CD8-positive, alpha-beta T cell (primary cell): ENCODE measurements at places on chromosomes 11 and 22.

GRCh38 chr22:31241200-31241599, 29.1 kb downstream of the LIMK2 start:
- no peak for DNase-seq

DNA sequence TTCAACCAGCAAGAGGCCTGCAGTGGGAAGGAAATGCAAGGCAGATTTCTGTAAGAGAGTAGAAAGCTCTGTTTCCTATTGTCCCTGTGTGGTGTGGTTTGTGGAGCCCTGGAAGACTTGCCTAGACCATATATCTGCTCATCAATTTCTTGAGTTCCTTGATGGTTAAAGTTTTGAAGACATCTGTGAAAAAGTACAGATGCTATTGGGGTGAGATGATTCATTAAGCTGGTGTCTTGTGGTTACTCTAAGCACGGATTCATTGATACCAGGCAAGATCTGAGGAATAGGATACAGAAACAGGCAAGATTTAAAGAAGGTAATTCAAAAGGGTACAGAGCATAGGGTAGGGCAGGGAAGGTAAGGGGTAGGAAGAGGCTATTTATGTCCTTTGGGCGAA, 275.8 kb upstream of the SESN3 start:
- no peak for DNase-seq

- DNase-seq = no peak
Observed at GRCh38 chr11:7021318-7021717, 1.0 kb downstream of the NLRP14 start.

DNA sequence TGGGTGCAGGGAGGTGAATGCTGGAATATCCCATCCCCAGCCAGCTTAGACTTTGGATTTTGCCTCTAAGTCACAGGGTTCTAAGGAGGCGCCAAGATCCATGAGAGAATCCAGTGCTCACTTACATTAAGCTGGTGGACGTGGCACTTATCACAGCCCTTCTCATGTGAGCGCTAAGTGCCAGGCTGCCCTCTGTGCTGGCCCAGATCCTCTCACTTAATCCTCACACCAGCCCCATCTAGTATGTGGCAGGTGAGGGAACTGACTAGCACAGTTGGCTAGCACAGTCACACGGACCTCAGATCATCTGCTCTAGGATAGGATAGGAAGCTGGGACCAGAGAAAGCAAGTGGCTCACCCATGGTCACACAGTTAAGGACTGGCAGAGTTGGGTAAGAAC, 3.6 kb downstream of the HMOX1 start:
- DNase-seq = no peak

- DNase-seq = no peak
Observed at GRCh38 chr22:43081968-43082367, 7.2 kb downstream of the TTLL1 start.

GRCh38 chr11:75586395-75586794, 24.3 kb downstream of the SERPINH1 start:
- no peak for DNase-seq

- no peak for DNase-seq
Observed at GRCh38 chr11:45658292-45658991, 7.0 kb downstream of the CHST1 start.

- no peak for DNase-seq
Observed at GRCh38 chr11:30260813-30261212, 30.0 kb downstream of the FSHB start.

- DNase-seq = peak; percentile 60
Observed at GRCh38 chr11:86182976-86183584, 61.5 kb upstream of the EED start.

- no peak for DNase-seq
Observed at GRCh38 chr11:78449866-78450265, 32.2 kb upstream of the GAB2 start.

- DNase-seq = no peak
Observed at GRCh38 chr11:61417670-61418069, 12.1 kb downstream of the CPSF7 start.

DNA sequence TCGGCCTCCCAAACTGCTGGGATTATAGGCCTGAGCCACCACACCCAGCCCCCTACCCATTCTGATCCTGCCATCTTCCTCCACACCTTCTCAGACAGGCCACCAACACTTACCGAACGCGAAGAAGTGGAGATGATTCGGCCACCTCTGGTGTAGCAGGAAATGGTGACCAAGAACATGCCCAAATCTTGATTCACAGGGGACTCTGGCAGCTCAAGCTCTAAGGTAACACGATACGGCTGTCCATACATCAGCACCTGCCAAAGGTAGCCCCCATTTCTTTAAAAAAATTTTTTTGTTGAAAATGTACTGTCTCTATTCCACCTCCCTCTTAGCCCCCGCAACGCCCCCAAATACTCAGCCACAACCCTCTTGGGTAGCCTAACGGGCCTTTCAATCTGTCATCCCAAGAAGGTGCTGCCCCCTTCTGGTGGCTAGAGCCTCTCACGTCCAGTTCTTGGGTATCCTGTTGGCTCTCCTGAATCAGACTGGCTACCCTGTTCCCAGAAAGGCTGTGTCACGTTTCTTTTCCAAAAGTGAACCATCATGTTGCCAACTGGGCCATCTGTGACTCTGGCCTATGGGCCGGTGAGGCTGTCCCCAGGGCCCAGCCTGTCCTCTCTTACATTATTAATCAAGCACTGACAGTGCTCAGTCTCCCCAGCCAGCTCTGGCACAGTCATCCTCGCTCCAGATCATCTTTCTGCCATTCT, 5.3 kb upstream of the LRRN4CL start:
- peak; percentile 83 for DNase-seq

DNA sequence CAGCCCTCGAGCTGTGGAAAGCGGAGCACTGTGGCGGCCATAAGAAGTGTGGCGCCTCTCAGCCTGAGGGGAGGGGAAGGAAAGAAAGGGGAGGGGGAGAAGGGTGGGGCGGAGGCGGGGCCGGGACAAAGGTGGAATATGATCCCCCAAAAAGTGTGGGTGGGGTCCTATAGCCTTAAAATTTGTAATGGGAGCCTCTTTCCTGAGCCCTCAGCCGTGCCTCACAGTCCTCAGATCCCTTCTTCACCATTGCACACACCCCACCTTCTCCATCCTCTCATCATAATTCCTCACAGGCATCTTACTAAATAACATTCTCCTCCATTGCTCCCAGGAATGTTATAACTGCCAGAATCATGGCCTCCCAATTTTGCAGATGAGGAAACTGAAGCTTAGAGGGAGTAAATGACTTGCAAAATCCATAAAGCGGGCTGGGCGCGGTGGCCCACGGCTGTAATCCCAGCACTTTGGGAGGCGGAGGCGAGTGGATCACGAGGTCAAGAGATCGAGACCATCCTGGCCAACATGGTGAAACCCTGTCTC, 600 bp upstream of the RAB6A start:
- DNase-seq = no peak

- no peak for DNase-seq
Observed at GRCh38 chr11:116776522-116776984, 3.8 kb upstream of the BUD13 start.

- no peak for DNase-seq
Observed at GRCh38 chr11:22702031-22702430, 35.6 kb downstream of the GAS2 start.

GRCh38 chr22:50190941-50191741, 5.4 kb downstream of the TRABD start:
- DNase-seq = peak; percentile 74

DNA sequence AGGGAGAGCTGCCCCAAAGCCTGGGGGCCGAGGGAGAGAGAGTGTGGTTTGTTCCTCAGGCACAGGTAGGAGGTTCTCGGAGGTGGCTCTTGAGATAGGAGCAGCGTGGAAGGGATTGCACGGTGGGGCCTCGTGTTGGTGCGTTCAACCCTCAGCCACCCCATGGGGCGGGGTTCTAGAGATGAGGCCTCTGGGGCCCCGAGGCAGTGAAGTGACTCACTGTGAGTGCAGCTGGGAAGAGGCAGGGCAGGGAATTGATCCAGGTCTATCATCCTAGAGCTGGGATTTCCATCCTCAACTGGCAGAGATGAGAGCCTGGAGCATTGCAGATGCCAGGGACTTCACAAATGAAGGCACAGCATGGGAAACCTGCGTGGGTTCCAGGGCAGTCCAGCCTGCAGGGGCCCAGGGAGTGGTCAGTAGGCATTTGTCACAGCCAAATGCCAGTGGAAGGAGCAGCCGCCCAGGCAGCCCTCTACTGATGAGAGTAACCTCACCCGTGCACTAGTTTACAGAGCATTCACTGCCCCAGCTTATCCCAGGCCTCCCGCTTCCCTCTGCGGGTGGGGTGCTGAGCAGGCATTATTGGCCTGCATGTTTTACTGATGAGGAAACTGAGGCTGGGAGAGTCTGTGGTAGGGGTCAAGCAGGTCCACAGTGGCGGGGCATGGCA, 5.1 kb upstream of the SMARCB1 start:
- DNase-seq = no peak

- DNase-seq = no peak
Observed at GRCh38 chr22:35614404-35614803, 2.7 kb downstream of the MB start.

- no peak for DNase-seq
Observed at GRCh38 chr22:24772493-24773220, 1.9 kb downstream of the PIWIL3 start.

DNA sequence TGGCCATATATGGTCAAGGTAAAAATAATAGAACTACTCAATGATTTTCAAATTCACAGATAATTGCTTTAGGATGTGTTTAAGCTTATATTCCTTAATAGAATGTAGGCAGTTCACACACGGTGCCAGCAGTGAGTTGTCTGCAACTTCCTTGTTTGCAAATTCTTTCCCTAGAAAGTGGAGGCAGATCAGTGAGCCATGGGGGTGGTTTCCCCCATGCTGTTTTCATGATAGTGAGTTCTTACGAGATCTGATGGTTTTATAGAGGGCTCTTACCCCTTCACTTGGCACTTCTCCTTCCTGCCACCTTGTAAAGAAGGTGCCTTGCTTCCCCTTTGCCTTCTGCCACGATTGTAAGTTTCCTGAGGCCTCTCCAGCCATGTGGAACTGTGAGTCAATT, 111.8 kb upstream of the LMO1 start:
- DNase-seq = no peak

DNA sequence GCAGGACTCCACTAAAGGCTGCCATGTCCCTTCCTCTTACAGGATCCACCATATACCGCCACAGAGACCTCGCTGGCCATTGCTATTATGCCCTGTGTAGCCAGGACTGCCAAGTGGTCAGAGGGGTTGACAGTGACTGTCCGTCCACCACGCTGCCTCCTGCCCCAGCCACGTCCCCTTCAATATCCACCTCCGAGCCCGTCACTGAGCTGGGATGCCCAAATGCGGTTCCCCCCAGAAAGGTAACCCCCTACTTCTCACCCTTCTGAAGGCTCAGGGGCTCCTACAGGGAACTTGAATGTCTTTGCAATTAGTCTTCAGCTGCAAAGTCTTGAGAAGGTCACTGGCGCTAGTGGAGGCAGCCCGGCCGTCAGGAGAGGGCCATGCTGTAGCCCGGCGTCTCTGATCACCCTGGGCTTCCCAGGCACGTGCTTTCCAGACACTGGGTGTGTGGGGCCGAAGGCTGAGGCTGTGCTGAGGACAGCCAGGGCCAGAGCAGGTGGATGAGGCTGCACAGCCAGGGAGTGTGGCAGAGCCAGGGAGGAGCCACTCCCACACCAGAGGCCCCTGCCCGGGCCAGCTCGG, 30.0 kb upstream of the MUC5B start:
- DNase-seq = no peak

GRCh38 chr11:65112546-65113360, 1.1 kb downstream of the TM7SF2 start:
- DNase-seq = peak; percentile 79

DNA sequence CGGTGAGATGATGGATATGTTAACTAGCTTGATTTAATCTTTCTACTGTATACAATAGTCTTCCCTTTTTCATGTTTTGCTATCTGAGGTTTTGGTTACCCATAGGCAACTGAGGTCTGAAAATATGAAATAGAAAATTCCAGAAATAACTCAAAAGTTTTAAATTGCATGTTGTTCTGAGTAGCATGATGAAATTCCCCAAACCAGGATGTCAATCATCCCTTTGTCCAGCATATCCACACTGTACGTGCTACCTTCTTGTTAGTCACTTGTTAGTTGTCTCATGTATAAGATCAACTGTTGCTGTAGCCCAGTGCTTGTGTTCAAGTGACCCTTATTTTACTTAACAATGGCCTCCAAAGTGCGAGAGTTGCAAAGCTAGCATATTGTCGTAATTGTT, 21.2 kb upstream of the OR10W1 start:
- no peak for DNase-seq

GRCh38 chr11:48008951-48009270, 28.6 kb downstream of the PTPRJ start:
- DNase-seq = no peak

DNA sequence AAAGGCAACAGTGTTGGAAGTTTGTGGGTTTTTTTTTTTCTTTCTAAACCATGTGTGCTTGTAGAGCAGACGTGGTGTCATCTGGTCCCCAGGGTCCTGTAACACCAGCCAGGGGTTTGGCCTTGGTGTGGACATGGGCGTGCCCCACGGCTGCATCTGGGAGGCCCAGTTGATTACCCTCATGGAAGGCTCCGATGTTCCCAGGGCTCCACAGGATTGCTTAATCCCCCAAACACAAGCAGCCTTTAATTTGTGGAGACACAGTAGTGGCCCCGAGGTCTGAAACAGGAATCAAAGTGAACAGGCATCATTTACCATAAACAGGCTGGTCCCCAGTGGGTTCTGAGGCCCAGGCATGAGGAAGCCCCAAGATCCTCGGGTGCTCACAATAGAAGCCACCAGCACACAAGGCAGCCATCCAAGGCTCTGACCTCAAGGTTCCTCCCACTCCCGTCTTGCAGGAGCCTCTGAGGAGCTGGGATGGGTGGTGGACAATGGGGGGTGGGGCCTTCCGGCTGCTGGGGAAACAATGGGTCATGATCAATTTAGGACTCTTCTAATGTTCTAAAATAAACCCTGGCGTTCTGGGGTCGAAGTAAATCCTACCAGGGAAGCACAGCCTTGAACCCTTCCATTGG, 115.0 kb upstream of the CD82 start:
- DNase-seq = no peak

DNA sequence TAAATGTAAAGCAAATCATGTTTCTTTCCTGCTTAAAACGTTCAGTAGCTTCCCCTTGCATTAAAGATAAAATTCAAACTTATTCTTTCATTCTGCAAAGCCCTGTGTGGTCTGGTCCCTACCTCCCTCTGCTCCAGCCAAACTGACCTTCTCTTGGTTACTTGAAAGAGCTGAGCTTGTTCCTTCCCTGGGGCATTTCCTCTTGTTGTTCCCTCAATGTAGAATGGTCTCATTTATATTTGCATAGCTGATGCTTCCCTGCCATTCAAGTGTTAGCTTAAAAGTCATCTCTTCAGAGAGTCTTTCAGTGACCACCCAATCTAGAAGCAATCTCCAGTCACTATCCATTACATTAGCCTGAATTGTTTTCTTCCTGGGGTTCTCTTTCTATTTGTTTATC, 1618.5 kb upstream of the TENM4 start:
- DNase-seq = no peak
